ENCODE measurements at places on chromosomes 4 and X. TPM values are rescaled to one million over a fixed set of nuclear protein-coding genes. Genes with fewer than 3 reads are reported as not detected.

The SSX4B gene
- not detected for polyA plus RNA-seq

GRCh38 chr4:116881077-116881476 lies 204.3 kb downstream of the TRAM1L1 start:
- DNase-seq = no peak
- no peaks in the 10 kb centered on the region for H3K4me1 ChIP-seq
- no peak overlapping the region for H3K4me3 ChIP-seq
- no peaks in the 10 kb centered on the region for H3K36me3 ChIP-seq
- H3K27me3 ChIP-seq = no peaks in the 10 kb centered on the region

GRCh38 chr4:125956276-125956675 lies 641.5 kb downstream of the FAT4 start:
- no peaks in the 10 kb centered on the region for H3K36me3 ChIP-seq
- H3K4me3 ChIP-seq = no peak overlapping the region
- no peak overlapping the region for H3K27ac ChIP-seq
- DNase-seq = no peak

The MAGEA10 gene
- 4.2 TPM for polyA plus RNA-seq

The ZXDB gene
- polyA plus RNA-seq = 3.6 TPM

The HERC6 gene
- 8.8 TPM for polyA plus RNA-seq

The OTC gene
- 0.55 TPM for polyA plus RNA-seq

The NAA11 gene
- 17.9 TPM for polyA plus RNA-seq

DNA sequence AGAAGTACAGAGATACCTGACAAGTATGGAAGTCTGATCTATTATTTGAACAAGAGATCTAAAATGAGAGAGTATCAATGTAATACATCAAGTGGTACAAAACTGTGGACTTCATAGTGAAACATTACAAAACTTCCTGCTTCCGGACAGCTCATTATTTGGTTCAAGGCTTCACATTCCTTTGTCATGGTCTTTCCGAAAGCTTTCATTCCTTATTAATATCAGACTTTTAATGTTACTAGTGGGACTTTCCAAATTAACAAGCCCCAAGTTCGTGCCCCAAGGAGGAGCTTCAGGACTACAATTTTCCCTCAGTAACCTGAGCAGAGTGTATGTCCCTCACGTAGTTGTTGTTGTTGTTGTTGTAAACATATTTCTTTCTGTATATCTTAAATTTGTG lies 1.2 kb downstream of the CHIC2 start:
- peak overlapping the region; percentile 100 for H3K27ac ChIP-seq
- H3K27me3 ChIP-seq = no peaks in the 10 kb centered on the region
- peak overlapping the region; percentile 98 for H3K4me3 ChIP-seq
- peaks cover 45% of the 10 kb centered on the region for H3K4me1 ChIP-seq
- no peaks in the 10 kb centered on the region for H3K36me3 ChIP-seq
- no peak for DNase-seq

GRCh38 chrX:47217121-47217851 lies 1.2 kb upstream of the CDK16 start:
- peaks cover 6% of the 10 kb centered on the region for H3K4me1 ChIP-seq
- H3K27ac ChIP-seq = peak overlapping the region; percentile 81
- peak overlapping the region; percentile 69 for H3K4me3 ChIP-seq
- H3K36me3 ChIP-seq = no peaks in the 10 kb centered on the region
- H3K27me3 ChIP-seq = no peaks in the 10 kb centered on the region

- no peak for DNase-seq
- H3K27ac ChIP-seq = no peak overlapping the region
- H3K36me3 ChIP-seq = no peaks in the 10 kb centered on the region
- peaks cover 5% of the 10 kb centered on the region for H3K4me1 ChIP-seq
These were observed 46.0 kb downstream of the MAOA start for GRCh38 chrX:43702079-43702524.

The AMTN gene
- polyA plus RNA-seq = not detected

The KCND1 gene
- polyA plus RNA-seq = 2.3 TPM

- no peak for DNase-seq
- H3K36me3 ChIP-seq = no peaks in the 10 kb centered on the region
- H3K4me3 ChIP-seq = no peak overlapping the region
- H3K4me1 ChIP-seq = no peaks in the 10 kb centered on the region
These were observed 241.6 kb upstream of the PUDP start for GRCh38 chrX:7389576-7389975.

GRCh38 chr4:169593050-169593560 lies 19.3 kb downstream of the NEK1 start:
- DNase-seq = no peak
- no peaks in the 10 kb centered on the region for H3K27me3 ChIP-seq
- no peak overlapping the region for H3K4me3 ChIP-seq
- H3K36me3 ChIP-seq = no peaks in the 10 kb centered on the region
- H3K4me1 ChIP-seq = no peaks in the 10 kb centered on the region
- no peak overlapping the region for H3K27ac ChIP-seq

GRCh38 chrX:41384051-41384705 lies 50.2 kb downstream of the DDX3X start:
- H3K36me3 ChIP-seq = no peaks in the 10 kb centered on the region
- H3K27ac ChIP-seq = no peak overlapping the region
- DNase-seq = peak; percentile 29
- H3K4me1 ChIP-seq = no peaks in the 10 kb centered on the region

DNA sequence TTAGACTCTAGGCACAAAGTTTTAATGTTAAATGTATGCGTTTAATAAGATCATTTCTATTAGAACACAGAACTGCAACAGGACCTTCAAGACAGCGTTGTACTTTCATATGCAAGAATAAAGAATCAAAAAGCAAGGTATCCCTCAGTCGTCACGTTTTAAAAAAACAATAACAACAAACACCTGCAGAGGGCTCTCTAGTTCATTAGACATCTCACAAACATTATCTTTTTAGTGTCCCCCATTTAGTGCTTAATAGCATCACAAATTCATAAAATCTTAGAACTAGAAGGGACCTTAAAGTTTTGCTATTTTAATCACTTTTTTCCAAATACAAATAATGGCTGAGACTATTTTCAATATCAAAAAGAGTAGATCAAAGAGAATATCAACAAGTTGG lies 236.6 kb downstream of the DCHS2 start:
- H3K4me1 ChIP-seq = no peaks in the 10 kb centered on the region
- H3K27me3 ChIP-seq = no peaks in the 10 kb centered on the region
- no peak for DNase-seq
- H3K4me3 ChIP-seq = no peak overlapping the region
- H3K27ac ChIP-seq = no peak overlapping the region

All from testis (tissue), 5 donors.